NCI-H1105 treated with DMSO at 0.1 percent for 48 hours (cell line): ENCODE measurements at places on chromosomes 11 and 22.
A peak's percentile ranks its signal among the peaks of the same experiment; 100 is the strongest.

DNA sequence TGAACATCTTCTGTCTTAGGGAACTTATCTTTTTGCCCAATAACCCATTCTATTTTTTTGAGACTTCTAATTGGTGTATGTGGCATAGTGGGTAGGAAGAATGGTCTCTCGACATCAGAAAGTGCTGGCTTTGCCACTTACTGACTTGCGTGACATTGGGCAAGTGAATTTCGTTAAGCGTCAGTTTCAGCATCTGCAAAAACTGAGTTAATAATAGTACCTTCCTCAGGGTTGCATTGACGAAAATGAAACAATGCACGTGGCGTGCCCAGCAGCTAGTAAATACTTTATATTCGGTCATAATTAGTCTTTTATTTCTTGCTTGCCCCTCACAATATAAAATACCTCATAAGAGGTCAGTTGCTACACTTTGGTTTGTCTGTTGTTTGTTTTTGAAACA is 12.5 kb upstream of the GRIK4 start:
- no peak for DNase-seq

- no peak for DNase-seq
Observed at GRCh38 chr11:119380827-119381180, 686 bp downstream of the USP2 start.

- DNase-seq: peak; percentile 24
Observed at GRCh38 chr11:84564180-84564866, 1062.8 kb downstream of the DLG2 start.

- no peak for DNase-seq
Observed at GRCh38 chr22:37417677-37418348, 9.5 kb downstream of the ELFN2 start.

DNA sequence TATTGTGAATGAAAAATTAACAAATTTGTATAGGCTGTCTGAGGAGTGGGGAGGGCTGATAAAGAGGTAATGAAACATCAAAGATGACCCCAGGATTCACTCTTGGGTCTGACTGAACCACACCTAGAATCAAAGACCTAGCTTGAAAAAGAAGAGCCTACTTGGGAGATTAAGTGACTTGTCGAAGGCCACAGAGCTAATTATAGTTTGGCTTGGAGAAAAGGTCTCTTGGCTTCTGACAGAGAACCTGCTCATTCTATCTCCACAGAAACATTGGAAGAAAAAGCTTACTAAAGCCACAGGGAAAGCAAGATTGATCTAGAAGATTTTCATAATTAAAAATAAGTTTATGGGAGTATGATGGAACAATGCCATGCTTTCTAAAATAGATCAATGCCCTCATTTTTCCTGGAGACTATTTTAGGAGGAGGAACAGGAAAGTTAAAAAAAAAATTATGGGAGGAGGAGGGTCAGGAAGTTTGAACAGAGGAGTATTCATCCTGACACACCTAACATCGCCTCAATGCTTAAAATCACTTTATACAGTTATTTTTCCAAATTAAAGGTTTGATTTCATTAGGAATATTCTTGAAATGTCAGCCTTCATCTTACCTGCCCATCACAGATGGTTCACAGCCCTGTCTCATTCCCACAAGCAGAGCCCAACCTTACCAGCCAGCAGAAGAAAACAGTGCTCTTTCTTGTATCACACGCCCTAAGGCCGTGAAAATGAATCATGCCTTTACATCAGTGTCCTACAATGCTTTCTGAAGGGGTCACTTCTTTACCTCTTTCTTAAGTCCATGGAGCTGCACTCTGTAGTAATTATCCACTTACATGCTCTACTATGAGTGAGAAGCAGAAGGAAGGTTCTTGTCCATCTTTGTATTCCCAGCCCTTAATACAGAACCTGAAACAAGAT is 231.1 kb upstream of the MPPED2 start:
- DNase-seq: no peak

GRCh38 chr22:49788504-49788903 is 39.2 kb downstream of the BRD1 start:
- no peak for DNase-seq

DNA sequence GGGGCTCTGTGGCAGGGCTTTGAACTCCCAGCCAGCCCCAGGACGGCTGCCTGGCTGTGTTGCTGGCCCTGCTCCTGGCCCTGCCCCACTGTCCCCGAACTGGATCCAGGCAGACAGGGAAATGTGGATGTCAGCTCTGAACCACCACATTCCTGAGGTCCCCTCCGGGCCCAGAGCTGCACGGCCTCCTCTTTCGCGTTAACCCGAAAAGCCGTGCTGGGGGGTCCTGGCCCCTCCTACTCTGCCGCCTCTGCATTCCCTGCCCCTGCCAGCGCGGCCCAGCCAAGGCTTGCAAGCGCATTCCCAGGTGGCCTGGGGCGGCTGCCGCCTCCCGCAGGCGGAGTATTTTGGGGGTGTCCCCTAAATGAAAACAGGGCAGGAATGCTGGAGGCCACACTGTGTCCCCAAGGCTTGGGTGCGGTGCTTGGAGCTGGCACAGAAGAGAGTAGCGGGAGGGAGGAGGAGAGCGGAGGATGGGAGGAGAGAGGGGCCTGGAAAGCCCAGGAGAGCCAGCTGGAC is 5.4 kb downstream of the LINC01488 start:
- DNase-seq: no peak

GRCh38 chr11:13440100-13440855 is 22.7 kb downstream of the BTBD10 start:
- peak; percentile 4 for DNase-seq

DNA sequence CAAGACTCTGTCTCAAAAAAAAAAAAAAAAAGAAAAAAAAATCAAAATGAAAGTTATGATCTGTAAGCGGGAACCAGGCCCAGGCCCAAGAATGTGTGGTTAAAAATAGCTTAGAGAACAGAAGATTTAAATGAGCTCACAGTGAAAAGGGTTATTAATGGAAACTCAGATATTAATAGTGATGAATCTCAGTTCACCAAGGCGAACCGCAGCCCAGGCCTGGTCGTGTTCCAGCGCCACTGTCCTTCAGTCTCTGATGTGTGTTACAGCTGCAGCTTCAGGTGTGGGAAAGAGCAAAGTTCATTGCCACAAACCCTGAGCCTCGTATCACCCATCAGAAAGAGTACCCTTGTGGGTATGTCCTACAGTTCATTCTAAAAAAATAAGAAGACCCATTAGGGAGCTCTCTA is 107.1 kb downstream of the GAB2 start:
- DNase-seq: no peak

- DNase-seq: no peak
Observed at GRCh38 chr11:119539583-119539982, 116.6 kb upstream of the THY1 start.

DNA sequence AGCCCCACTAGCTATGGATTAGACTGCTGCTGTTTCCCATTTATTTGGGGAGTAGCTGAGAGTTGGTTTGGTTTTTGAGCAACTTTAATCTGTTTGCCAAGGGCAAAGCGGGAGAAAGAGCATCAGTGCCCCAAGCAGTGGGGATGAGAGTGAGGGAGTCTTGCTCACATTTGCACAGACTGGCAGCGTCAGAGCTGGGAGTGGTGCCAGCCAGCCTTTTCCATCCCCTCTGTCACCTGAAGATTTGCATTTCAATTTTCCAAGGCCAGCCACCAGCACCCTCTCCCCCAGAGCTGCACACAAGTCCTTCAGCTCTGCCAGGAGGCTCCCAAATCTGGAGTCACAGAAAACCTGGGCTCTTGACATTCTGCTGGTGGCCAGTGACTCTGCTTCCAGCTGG is 21.0 kb upstream of the UVRAG start:
- peak; percentile 38 for DNase-seq

DNA sequence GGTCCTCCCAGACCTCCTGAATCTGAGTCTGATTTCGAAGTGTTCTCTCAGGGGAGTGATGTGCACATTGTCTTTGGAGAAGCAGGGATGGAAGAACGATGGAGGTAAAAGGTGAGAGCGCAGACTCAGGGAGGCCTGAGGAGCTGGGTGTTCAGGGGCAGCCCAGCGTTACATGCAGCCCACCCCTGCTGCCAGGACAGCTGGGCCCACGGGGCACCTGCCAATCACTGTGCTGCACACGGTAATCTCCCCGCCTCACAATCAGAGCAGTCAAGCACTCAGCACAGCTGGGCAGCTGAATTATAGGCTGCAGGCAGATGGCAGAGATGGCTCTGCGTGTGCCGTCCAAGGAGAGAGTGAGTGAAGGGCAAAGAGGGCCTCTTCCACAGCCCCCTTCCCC is 17.9 kb upstream of the HTR3A start:
- no peak for DNase-seq

GRCh38 chr11:95595973-95596489 is 193.6 kb downstream of the FAM76B start:
- DNase-seq: no peak

- DNase-seq: peak; percentile 67
Observed at GRCh38 chr22:50306753-50307749, at the start of gene PLXNB2. Gene PLXNB2 (minus strand): TSS chr22:50307646. CDS start chr22:50290584, 17,062 bp downstream.

DNA sequence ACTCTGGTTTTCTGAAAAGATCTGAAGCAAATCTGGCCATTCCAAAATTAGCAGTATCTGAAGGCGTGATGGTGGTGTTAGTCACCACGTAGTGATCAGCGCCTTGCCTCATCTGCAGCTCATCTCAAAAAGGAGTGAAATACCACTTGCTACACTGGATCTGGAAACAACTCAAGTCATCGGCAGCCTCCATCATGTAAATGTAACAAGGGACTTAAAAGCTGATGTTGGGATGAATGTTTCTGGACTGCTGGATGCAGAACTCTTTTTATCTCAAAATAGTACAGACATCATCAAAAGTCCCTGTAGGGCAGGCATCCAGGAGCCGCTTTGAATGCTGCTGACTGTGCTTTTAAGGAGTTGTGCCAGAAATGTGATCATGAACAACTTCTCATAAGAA is 14.1 kb upstream of the APLP2 start:
- DNase-seq: no peak

GRCh38 chr11:73851046-73851764 is 25.4 kb downstream of the COA4 start:
- DNase-seq: no peak

GRCh38 chr22:38455530-38456271 is 702 bp upstream of the KCNJ4 start:
- DNase-seq: no peak

DNA sequence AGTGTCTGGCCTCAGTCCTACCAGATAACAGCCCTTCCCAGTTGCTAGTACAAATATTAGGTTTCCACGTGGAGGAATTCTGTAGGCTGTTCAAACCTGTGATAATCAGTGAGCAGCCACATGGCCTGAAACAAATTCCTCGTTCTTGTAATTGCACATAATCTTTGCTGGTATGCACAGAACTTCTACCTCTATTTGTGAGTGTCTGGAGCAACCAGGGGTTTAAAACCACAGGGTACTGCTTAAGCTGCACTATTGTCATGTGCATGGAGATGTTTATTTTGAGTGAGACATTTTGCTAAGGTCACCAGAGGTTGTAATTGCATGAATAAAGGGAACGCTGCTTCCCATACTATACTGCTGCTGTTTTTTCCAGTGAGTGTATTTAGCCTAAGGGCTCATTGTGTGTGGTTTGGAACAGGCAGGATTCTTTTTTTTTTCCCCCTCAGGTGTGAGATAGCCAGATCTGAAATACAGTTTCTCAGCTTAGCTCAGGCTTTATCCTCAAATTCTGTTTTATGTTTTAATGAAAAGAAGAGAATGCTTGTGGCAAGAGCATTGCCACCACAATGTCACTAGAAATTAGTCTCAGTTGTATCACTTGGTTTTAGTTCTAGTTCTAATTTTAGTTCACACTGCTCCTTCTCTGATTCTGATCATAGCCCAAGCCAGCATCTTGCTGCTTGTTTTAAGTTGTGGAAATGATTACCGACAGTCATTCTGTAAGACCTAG is 60.5 kb downstream of the CYB5R2 start:
- no peak for DNase-seq

DNA sequence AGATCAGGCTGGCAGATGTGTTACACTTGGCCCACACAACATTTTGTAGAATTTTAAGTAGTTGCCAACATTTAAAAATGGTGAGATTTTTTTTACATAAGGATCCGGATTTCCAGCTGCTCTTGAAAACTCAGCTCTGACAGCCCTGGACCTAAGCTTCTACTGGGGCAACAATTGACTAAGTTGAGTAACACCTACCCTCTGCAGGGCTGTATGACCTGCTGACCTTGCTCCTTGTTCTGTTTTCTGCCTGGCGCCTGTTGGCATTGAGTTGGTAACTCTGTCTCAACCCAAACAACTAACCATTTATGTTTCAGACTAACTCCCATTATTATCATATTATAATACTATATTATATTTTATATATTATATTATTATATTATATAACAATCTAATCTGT is 21.1 kb upstream of the LRRC55 start:
- DNase-seq: no peak

- no peak for DNase-seq
Observed at GRCh38 chr11:36014898-36015665, 71.2 kb downstream of the LDLRAD3 start.

DNA sequence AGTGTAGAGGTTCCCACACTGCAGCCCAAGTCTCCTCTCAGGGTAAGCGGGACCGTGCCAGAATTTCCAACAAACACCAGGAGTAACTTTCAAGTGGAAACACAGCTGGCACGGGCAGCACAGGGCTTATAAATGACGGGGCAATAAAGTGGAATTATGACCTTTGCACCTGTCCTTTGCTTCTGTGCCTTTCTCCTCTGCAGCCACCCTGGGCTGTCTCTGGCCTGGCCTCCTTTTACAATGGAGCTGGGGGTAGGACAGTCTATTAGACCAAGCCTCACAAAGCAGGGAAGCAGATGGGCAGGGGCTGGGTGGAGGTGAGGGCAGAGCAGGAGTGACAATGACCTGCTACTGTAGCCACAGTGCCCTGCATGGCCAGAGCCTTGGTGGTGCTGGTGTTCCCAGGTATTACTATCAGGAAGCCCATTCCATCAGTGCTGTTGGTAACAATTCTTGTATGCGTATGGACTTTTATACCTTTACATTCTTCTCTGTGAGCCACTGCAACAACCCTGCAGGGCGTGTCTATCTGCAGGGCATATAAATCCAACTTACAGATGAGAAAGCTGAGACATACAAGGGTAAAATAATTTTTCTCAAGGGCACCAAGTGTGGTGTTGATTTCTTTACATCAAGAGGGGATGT is 387.8 kb downstream of the CTTN start:
- no peak for DNase-seq

- DNase-seq: no peak
Observed at GRCh38 chr11:69429716-69430491, 51.6 kb upstream of the LINC01488 start.

DNA sequence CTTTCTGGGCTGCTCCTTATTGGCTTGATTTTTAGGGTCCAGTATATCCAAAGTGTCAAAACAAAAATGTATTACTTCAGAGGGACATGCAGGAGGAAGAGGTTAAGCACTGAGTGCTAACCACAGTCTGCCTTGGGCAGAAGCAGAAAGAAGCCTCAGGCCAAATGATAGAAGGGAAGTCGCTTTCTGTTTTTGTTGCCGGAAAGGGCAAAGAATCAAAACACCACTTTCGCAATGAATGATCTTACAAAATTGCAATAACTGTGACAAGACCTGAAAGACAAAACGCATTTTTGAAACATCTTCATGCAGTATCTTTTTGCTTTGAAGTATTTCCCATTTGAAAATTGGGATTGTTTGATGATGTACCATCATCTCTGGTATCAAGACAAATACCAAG is 70.1 kb upstream of the PICALM start:
- DNase-seq: no peak
